ENCODE measurements at places on chromosomes 3 and 15.

DNA sequence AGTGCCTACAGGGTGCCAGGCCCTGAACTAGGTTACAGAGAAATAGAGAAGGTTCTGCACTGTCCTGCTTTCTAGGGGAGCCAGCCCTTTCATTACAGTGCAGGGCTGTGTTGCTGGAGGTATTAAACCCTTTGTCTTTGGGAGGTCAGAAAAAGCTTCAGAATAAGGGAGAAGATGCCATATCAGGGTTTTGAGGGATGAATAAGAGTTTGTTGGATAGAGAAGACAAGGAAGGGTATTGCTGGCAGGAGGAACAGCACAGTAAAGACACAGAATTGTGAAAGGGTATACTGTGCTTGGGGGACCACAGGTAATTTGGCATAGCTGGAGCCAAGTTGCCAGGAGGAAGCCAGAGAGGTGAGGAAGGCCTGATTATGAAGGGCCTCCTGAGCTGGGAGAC, 23.0 kb downstream of the NOX5 start:
- no peak for DNase-seq

DNA sequence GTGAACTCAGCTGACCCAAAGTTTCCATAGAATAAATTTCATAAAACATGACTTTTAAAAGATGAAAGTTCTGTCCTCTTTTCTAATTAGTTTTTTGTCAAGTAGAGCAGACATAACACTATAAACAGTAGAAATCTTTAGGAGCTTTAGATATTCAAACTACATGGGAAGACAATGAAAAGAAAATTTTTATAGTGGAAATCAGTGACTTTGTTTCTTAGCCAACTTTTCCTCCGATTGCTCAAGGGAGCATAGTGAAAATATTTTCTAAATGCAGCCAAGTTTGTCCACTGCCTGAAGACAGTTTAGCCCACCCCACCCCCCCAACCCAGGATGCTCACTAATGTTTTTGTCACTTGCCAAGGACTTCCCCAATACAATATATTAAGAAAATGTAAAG, 114.9 kb downstream of the PLD1 start:
- no peak for DNase-seq

DNA sequence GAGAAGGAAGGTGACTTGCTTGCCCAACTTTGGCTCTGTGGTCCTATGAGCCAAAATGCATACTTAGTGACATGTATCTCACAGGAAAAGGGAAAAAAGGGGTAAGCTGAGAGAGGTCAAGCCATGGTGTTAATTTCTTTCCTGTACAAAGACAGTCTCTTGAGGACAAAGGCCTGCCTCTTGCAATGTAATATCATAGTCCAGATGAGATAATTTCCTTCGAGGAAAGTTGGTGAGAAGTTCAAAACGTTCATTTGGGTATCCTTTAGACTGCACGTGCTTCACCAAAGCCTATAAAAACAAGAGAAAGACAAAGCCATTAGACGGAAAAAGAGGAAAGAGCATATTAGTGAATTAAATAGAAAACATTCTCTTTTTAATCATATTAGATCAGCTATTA, 18.4 kb upstream of the TM4SF19 start:
- no peak for DNase-seq

GRCh38 chr3:28673446-28673845, 324.8 kb upstream of the AZI2 start:
- DNase-seq, result no peak

- DNase-seq, result no peak
These were observed 150.4 kb upstream of the ADAMTS9 start for GRCh38 chr3:64837986-64838735.

DNA sequence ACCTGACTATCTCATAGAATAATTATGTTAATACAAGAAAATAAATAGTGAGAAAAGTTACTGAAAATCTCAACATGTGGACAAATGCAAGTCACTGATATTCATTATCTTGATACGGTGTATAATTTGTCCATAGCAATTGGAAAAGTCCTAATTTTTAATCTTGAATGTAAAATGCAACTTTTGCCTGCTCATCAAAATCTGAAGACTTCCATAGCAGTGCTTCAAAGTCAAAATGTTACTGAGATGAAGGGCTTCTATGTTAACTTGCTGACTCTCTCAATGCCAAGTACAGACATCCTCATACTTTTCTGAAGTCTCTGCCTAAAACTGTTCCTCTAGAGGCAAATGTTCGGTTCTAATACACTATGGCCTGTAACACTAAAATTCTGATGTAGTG, 1300.1 kb upstream of the EPHA6 start:
- DNase-seq, result no peak

DNA sequence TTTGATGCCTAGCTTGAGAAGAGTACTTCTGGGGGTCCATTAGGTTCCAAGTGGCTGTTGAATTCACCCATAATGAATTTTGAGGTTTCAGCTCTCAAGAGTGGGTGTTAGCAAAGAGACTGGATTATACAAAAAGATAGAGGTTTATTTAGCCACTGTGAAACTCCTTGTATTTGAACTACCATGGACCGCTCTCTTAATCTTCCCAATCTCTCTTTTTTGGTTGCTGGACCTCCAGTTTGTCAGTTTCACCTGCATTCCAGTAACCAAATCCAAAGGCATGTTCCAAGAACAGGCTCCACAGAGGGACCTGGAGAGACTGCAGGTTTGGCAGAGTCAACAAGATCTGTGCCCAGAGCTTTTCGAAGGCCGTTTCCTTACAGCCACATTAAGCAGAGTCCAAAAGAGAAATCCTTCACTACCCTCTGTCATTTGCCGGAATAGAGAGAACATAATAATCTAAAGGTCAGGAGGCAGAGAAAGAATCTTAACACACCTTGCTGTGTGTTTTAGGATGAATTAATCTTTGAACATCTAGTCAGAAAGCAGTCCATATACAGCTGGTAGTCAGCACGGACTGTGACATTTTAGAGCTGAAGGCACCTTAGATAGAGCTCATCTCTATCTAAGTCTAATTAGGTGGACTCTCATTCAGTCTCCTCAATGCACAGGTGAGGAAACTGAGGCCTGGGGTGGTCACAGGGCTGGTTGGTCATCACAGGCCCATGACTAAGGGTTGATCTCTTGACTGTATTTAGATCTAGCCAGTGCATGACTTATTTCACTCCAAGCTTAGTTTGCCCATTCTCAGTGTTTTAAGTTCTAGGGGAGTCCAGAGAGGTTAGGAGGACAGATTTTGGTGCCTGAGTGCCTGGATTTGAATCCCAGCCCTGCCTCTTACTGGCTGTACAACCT, 1.3 kb downstream of the ABHD2 start:
- DNase-seq, result no peak

DNA sequence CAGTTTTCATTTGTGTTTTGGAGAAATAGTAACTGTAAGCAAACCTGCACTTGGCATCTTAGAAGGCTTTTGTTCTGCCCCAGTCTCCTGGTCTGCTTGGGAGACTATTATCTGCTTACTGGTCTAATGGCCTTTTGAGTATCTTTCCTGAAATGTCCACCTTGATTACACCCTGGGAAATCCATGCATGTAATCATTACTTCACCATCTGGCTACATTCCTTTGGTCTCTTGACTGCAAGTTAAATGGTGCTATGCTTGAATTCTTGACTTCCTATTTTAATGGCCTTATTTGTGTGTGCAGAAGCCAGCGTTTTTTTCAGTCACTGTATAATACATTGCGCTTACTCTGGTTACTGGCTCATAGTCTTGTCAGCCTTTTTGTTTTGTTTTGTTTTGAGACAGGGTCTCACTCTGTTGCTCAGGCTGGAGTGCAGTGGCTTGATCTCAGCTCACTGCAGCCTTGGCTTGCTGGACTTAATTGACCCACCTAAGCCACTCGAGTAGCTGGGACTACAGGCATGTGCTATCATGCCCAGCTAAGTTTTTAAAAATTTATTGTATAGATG, 30.0 kb downstream of the CHD2 start:
- no peak for DNase-seq

GRCh38 chr15:36972704-36973103, 127.6 kb downstream of the MEIS2 start:
- no peak for DNase-seq

- DNase-seq, result no peak
These were observed 13.3 kb downstream of the MYD88 start for GRCh38 chr3:38151667-38152265.

GRCh38 chr3:53200501-53201498, 39.8 kb downstream of the PRKCD start:
- no peak for DNase-seq

DNA sequence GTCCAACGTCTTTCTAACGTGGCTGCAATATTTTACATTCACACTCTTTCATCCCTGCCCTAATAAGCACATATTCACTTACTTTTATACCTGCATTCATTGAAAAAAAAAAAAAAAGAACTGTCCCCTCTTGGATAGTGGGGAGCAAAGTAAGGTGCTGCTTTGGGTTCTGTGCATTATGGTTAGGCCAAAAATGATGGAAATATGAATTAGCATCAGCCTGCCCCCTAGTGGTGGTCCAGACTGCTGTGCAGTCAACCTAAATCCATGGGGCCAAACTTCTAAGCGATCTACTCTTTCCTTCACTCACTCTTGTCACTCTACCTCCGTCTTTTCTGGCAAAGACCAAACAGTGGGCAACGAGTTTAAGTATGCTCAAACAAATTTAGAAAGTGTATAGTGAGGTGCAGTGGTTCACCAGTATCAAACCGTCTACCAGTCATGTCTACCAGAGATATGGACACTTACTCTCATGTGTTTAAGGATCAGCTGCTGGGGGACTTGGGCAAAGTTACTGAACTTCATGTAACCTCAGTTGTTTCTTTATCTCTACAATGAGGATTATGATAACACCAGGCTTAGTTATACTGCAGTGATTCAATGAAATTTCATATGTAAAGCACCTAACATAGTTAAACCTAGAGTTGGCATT, 61.5 kb upstream of the GRM7 start:
- DNase-seq, result peak; percentile 12

- DNase-seq, result no peak
These were observed 571.9 kb upstream of the ZNF385D start for GRCh38 chr3:22322861-22323260.

DNA sequence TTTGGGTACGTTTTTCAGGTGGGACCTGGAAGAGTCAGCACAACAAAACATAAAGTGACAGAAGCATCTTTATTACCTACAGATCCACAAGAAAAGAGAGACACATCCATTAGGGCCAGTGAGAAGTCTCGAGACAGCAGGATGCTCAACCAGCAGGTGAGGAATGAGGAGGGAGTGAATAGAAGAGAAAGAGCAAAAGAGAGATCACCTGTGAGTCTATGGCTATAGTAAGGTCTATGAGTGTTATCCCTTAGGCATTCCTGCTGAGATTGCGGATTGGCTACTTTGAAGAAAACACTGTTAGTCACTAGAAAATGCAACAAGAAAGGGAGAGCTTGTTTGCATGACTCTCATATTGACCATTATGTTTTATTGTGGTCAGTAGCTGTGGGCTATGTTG, 1556.2 kb upstream of the GBE1 start:
- DNase-seq, result no peak

- DNase-seq, result no peak
These were observed 16.1 kb upstream of the IL1RAP start for GRCh38 chr3:190497811-190498210.

DNA sequence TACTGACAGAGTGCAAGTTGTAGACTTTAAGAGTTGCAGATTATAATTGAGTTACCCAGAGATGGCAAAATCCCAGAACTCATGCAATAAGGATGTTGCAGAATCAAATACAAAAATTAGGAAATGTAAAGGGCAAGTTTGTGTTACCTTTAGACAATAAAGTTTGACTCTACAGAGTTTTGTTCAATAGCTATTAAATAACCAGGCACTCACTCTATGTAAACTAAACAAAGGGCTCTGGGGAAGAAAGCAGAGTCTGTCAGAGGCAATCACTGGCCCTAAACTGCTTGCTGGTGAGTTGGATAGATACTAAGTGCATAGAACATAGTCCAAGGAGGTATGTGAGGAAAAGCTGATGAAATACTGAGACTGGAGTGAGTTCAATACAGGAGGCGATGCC, 40.0 kb upstream of the PLCL2 start:
- DNase-seq, result no peak

GRCh38 chr3:177713928-177714900, 516.9 kb upstream of the TBL1XR1 start:
- peak; percentile 58 for DNase-seq

DNA sequence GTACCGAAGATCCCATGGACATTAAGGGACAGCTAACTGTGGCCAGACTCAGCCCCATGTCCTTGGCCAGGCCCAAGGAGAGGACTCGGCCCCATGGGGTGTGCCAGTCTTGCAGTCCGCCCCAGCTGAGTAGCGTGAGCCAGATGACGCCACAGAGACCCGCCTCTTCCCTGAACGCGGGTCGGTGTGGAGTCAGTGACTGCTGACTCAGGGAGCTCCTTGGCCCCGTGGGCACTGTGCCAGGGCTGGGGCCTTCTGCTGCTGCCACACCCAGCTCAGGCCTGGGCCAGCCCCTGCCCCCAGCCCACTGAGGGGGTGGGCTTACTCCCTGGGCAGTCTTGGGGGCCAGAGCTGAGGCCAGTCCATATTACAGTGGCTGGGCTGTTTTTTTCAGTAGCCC, 52.8 kb downstream of the PLXNA1 start:
- peak; percentile 90 for DNase-seq
